ENCODE measurements at places on chromosomes 1 and 21.

DNA sequence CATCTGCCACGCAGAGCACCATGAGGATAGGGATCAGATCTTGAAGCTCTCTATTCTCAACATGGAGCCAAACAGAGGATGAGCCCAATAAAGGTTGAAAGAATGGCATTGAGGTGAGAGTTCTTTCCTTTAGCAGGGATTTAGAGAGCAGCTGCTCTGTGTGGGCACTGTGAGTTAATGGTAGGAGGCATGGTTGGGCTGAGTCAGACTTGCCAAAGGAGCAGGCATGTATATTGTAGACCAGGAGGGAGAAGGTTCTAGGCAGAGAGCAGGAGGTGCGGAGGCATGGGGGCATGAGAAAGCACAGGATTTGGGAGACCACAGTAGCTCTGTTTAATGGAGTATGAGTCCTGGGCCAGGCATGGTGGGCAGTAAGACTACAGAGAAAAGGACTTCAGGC is 32.0 kb downstream of the TMEM53 start:
- no peak for DNase-seq

GRCh38 chr1:171999756-172000155 is 158.5 kb downstream of the DNM3 start:
- DNase-seq, result peak; percentile 57

GRCh38 chr1:9442278-9442846 is 96.9 kb upstream of the SLC25A33 start:
- DNase-seq, result peak; percentile 74

GRCh38 chr1:15205586-15206346 is 41.3 kb upstream of the FHAD1 start:
- no peak for DNase-seq
